ENCODE measurements at places on chromosomes 2 and 18.

DNA sequence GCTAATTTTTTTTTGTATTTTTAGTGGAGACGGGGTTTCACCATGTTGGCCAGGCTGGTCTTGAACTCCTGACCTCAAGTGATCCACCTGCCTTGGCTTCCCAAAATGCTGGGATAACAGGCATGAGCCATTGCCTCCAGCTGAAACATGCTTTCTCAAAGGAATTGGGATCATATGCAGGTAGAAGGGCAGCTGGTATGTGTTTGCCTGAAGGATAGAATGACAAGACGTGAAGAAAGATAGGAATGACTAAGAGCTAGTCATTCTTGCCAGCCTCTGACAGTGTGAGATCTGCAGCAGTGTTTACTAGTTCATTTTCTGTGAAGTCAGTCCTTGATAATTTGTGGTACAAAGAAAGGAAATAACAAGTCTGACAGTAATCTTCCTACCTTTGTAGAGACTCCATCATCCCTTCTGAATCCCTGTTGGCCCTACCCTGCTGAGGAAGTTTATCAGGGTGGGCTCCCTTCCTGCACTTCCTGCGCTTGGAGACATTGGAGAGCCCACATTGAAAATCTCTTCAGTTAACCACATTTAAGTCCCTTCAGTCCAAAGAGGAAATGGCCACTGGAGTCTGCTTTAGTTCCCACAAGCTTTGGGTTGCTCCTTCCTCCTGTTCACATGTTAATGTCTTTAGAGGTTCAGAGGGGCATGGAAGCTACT, 14.7 kb downstream of the CFLAR start:
- DNase-seq: peak; percentile 62

DNA sequence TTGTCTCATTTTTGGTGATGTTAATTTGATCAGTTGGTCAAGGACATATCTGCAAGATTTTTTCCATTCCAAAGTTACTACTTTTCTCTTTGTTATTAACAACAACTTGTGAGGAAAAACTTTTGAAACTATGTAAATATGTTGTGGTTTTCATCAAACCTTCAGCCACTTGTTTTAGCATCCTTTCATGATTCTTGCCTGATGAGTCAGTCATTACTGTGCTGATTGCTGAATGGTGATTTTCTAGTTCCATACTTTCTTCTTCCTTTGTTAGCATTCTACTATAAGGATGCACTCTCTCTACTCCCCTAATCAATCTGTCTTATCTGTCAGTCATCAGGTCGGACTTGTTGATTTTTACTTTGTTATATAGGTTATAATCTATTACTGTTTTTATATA, 10.9 kb downstream of the TMEM87B start:
- peak; percentile 24 for DNase-seq

DNA sequence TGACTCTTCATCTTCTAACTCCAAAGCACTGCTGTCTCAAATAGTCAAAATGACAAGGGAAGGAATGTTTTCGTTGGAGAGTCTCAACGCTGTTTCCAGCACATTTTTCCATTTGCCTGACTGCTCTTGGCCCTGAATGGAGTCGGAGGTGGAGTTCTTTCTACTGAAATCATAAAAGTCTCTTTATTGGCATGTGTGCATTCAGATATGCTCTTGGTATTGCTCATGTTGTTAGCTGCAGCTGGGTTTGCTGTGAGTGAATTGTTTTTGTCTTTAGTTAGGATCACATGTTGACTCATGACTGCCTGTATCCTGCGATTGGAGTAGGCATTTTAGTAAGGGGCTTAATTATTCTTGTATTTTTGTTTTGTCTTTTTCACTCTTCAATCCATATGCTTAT, 16.8 kb downstream of the TMEM17 start:
- no peak for DNase-seq

DNA sequence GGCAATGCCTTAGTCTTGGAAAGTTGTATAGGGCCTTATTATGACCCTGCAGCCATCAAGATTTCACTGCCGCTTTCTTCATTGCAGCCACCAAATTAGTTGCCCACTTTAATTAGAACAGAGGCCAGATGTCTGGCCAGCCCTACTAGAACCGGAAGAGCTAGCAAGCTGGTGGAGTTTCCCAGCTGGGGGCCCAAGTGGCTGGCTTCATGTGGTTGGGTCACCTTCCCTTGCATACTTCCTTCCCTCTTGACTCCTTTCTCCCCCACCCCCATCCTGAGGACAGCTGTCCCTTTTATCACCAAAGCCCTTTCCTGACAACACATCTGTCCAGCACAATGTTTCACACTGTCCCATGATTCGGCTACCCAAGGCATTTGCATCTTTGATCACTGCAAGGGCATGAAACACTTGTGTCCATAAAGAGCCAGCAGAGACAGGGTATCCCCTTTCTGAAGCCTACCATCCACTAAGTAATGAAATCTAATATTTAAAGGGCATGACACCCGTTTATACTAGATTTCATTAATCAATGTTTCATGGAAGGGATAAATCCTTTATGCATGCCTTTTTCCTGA, 187.2 kb downstream of the BCL11A start:
- no peak for DNase-seq

DNA sequence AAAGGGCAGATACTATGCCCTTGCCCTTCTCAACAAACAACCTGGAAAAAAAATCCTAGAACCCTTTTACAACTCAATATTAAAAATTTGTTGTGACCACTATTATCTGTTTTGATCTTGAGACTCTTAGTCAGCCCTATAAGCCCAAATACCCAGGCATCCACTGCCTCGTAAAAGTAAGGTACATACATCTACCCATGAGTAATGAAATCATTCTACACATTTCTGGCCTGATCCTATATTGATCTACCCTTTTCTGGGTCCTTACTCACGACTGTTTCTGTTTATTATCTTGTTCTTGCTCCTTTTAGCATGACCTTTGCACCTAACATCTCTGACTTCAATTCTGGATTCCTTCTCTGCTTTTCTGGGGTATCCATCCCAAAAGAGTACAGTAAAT, 56.8 kb downstream of the SCG2 start:
- DNase-seq: no peak

- DNase-seq: no peak
Measured at GRCh38 chr18:361941-362310, 94.1 kb upstream of the THOC1 start.

DNA sequence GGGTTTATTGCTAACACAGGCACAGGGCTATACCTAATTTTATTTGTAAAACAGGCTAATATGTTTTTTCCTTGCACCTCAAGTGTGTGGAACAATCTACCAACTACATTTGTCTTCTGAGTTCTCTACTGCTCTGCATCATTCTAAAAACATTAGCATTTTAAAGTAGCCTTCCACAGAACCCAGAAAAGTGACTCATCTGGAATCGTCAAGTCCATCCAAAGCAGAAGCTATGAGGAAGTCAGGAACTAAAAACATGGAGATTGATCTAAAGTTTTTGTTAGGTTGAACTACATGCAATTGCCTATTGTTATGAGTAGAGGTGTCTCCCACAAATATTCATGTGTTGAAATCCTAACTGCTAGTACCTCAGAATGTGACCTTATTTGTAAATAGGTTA, 70.9 kb downstream of the SUCLG1 start:
- no peak for DNase-seq

DNA sequence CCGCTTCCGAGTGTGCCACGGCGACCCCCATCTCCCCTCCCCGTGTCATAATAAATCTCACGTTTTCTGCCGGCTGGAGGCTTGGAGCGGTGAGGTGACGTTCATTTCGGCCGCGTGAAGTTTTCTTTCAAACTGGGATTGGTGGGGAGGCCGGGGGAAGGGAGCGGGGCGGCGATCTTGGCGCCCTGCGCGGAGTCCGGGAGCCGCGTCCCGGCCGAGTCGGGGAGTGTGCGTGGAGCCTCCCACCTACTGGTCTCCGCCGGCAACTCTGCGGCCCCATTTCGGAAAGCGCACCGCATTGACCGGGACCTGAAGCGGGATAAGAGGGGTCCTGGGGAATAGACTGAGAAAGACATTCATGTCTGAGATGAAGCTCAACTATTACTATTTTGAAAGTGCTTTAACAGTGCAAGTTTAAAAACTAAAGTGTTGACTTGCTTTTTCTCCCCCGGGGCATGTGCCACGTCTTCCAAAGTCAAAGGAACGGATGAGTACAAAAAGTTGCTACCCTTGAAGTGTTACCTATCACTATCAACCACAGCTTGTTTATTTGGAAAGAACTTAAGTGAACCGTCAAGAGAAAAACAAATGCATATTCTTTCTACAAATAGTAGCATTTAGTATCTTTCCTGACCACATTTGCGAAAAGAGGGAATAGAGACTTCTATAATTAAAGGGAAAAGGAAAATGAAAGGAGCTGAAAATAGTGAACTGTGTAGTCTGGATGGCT, 818 bp upstream of the IKZF2 start:
- peak; percentile 58 for DNase-seq

DNA sequence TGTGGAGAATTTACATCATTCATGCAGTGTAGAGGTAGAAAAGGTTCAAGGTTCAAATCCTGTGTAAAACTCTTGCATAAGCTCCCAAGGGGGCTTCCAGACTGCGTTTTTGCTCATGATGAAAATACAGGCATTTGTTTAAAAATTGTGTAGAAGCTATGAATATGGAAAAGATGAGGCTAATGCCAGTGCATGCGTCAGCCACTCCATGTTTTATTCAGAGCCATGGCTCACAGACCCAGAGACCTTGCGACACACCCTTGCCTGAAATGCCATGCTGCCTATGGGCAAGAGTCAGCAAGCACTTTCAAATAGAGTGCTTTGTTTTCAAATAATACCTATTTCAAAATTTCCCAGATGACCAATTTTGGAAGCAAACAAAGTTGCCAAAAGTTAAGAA, 262.3 kb downstream of the TRIB2 start:
- peak; percentile 48 for DNase-seq

GRCh38 chr2:157748371-157749142, 119.9 kb upstream of the ACVR1C start:
- DNase-seq: no peak

GRCh38 chr18:12295389-12296086, 12.5 kb upstream of the TUBB6 start:
- DNase-seq: no peak

- DNase-seq: peak; percentile 54
Measured at GRCh38 chr2:11963966-11964365, 217.5 kb downstream of the LPIN1 start.

- DNase-seq: no peak
Measured at GRCh38 chr2:85539361-85540132, 579 bp downstream of the MAT2A start.

DNA sequence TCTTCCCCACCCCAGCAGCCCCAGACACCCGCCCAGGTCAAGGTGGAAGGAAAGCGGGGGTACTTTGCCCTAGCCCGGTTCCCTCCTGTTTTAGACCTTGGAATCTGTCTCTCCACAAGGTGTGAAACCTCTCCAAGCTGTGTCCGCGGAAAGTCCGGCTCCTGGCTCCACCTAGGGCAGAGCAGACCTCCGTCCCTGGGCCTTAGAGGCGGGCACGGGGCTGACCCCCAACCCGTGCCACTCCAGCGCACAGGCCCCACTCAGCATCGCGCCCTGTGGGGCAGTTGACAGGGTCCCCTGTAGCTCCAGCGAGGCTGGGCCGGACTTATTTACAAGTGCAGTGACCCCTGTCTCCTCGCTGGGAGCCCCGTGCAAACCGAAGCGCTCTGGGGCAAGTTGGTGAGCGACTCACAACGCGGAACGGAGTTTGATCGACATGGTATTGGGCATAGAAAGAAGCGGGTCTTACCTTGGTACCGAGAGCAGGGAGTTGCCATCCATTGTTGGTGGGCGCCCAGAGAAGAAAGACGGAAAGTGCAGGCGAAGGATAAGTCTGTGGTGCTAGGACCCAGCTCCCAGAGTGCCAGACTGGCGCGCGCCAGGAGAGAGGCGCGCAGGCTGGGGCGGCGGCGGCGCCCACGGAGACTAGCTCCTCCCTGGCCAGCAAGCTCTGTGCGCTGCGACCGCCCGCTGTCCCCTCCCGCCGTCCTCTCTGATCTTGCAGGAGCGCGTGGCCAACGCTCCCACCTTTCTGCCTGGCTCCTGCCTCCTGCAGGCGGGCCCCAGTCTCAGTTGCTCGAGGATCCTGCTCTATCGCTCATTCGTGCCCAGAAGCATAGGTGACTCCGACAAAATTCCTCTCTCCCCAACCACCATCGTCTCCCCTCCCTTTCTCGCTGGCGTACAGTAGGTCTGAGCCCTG, at the start of gene SPHKAP:
Gene SPHKAP (minus strand): TSS at position 590 of the 922 bp plus-strand sequence. CDS start 89 bp downstream, at position 501.
- DNase-seq: no peak

- no peak for DNase-seq
Measured at GRCh38 chr2:24618680-24619079, 127.6 kb downstream of the NCOA1 start.

GRCh38 chr2:216274194-216274840, 98.0 kb downstream of the MARCHF4 start:
- no peak for DNase-seq

DNA sequence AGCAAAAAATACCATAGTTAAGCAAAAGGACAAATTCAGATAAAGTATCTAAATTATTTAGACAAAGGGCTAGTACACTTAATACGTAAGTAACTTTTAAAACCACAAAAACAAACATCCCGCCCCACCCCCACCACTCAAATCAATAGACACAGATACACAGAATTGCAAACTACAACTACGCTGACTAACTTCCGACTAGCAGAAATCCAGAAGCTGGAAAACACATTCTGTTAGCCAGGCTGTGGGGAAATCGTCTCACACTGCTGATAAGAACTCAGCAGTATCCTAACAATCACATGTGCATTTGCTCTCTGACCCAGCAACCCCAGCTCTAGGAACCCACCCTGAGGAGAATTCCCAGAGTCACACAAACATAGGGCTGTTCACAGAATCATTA, 16.6 kb downstream of the FAM168B start:
- DNase-seq: no peak

GRCh38 chr2:48183991-48184390, 277.7 kb upstream of the FBXO11 start:
- no peak for DNase-seq

- no peak for DNase-seq
Measured at GRCh38 chr2:177053716-177054115, 158.9 kb upstream of the HNRNPA3 start.

- DNase-seq: no peak
Measured at GRCh38 chr2:198173242-198173641, 368.8 kb downstream of the PLCL1 start.

DNA sequence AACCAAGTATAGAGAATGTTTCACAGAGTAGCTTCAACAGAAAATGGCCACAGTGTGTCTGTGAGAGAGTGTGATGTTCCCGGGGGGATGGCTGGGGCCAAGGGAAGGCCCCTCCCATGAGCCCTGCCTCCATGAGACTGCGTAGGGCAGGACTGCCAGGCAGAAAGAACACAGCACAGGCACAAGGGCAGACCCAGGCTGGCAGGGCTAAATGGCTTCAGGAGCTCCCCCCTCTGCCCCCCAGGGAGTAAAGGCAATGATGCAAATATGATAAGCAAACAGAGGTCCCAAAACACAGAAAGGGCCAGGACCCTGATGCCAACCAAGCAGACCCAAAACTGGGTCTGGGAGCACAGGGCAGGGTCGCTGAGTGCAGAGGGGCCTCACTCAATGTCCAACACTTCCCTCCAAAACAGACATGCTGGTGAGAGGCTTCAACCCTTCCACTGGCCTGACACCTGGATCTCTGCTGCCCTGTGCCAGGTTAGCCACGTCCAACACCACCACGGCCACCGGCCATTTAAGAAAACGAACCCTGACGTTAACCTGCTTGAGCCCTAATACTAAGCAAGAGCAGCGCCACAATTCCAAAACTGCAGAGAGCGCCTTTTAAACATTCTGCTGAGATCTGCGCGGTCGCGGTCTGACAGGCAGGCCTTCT, 90.3 kb downstream of the HDAC4 start:
- DNase-seq: no peak

- no peak for DNase-seq
Measured at GRCh38 chr2:102291319-102292075, 19.9 kb upstream of the IL1RL1 start.

- no peak for DNase-seq
Measured at GRCh38 chr2:43634604-43635306, 2.3 kb upstream of the PLEKHH2 start.
